ENCODE measurements at places on chromosomes 12 and 14. TPM values are rescaled to one million over a fixed set of nuclear protein-coding genes. Genes with fewer than 3 reads are reported as not detected.

Gene FAM222A
- total RNA-seq: 1.6 TPM

Gene ACOT6
- total RNA-seq: not detected

Gene NINJ2
- total RNA-seq: 0.69 TPM

Gene IFNG
- not detected for total RNA-seq

DNA sequence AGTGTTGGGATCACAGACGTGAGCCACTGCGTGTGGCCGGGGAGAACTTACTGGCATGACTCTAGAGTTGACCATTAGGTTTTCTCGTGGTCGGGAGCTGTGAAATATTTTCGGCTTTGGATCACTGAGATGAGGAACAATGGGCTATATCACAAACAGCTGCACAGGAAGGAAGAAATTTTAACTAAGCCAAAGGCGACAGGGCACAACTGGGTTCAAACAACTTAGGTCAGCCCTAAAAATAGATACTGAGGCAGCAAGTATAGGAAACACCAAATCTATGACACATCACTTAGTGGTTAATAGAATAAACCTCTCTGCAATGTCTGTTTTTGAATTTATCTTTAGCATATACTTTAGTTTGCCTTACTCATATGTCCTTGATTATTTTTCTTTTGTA, 162.9 kb downstream of the LRIG3 start:
- no peak for DNase-seq

DNA sequence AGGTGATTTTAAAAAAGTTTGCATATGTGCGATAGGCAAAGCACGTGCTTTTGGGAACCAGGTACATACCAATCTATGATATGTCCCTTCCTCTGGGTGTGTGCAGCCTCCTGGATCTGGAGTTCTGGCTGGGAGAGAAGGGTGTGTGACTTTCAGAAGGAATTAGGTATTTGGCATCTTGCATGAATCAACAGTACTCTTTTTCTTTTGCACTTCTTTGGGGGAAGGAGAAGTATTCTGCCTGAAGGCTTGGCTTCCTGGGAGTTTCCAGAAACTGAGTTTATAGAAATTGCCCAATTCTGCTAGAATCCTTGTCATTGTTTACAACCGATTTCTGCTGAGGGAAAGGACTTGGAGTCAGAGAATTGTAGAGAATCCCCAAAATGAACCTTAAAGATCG, 2.9 kb upstream of the CLMN start:
- no peak for DNase-seq

- no peak for DNase-seq
Observed at GRCh38 chr14:90785471-90785870, 30.8 kb downstream of the TTC7B start.

DNA sequence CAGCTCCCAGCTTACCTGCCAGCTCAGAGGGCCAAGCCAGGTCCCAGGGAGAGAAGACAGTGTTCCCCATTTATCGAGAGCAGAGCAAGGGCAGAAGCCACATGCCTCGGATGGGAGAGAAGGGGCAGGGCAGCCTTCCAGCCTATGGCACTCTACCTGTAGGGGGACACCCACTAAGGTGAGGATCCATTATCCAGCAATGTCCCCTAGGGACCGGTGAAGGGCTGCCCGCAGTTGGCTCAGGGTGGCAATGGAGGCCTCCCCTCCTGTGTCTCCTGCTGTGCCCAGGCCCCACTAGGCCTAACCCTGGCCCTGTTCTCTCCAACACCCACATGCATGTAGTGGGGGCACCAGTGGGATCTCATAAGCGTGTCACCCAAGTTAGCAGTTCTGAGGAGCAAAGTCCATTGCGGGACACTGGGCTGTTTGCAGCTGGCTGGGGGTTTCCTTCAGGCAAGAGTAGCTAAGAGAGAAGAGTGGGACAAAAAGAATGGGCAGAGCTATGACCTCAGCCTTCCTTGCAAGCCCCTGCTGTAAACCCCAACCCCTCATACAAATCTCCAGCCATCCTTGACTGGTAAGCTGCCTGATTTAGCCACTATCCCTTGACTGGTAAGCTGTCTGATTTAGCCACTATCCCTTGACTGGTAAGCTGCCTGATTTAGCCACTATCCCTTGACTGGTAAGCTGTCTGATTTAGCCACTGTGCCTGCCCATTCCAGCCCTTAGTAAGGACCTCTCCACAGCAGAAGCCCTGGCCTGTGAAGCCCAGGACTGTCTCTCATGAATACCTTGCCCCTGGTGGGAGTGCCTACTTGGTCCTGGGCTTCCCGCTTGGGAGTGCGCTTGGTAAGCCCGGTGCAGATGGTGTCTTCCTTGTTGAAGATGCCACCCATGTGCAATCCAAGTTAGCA, 5.2 kb upstream of the ASB2 start:
- no peak for DNase-seq

DNA sequence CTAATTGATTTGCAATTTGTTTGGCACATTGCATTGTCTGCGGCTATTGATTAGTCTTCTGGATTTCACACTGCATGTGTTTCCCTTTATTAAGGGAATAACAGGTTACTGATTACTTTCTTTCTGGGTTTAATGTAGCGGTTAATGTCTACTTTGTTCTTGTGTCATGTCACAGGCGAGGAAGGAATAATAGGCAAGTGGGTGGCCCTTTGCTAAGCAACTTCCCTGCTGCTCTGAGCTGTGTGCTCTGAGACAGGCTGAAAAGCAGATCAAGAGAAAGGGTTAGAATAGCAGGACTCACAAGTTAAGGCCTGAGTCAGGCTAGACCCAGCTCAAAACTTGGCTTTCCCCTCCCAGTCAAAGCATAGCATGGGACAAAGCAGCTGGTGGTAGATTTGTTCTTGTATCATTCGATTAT, 77.2 kb downstream of the NKX2-1 start:
- no peak for DNase-seq

DNA sequence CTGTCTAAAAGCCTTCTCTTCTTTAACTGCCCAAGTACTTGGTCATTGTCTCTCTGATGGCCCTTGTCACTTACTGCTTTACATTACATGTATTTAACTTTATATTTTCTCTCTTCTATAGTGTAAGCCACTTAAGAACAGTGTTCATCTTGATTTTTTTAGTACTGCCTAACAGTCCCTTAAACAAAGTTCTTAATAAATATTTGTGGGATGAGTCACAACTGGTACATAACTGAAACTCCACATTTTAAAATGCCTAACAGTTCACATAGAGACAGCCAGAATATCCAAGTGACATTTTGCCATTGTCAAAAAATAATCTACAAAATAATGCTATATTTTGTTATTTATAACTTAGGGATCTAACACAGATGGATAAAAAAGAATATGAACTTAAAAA, 146.6 kb downstream of the STXBP6 start:
- DNase-seq: no peak

GRCh38 chr14:98999901-99000300, 272.1 kb downstream of the BCL11B start:
- DNase-seq: no peak

- no peak for DNase-seq
Observed at GRCh38 chr12:13428538-13429265, 232.2 kb downstream of the EMP1 start.

- no peak for DNase-seq
Observed at GRCh38 chr12:13981990-13982389, 588 bp upstream of the GRIN2B start.

GRCh38 chr12:64526859-64527258, 74.9 kb downstream of the TBK1 start:
- no peak for DNase-seq

DNA sequence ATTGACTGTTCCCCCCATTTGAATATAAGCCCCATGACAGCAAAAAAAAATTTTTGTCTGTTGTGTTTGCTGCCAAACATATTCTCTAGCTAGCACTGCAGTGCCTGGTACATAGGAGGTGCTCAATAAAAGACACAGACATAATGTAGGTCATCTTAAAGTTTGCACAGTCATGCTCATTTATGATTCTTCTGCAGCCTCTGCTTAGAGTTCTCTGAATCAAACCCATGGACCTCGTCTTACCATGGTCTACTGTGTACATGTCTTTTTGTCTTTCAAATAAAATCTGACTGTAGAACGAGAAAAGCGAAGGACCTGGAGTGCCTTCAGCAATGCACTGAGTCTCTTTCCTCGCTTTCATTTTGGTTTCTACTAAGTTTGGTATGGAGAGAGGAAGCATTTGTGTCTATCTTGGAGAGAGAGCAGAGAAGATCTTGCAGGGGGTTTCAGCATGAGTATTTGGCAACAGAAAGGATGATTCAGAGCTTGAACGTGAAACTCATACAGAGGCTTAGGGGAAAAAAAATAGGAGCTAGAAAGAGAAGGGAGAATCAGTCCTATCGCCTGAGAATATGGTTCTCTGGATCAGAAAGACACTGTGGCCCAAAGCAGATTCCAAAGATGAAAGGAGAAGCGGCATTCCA, 38.8 kb upstream of the TMCC3 start:
- DNase-seq: no peak

DNA sequence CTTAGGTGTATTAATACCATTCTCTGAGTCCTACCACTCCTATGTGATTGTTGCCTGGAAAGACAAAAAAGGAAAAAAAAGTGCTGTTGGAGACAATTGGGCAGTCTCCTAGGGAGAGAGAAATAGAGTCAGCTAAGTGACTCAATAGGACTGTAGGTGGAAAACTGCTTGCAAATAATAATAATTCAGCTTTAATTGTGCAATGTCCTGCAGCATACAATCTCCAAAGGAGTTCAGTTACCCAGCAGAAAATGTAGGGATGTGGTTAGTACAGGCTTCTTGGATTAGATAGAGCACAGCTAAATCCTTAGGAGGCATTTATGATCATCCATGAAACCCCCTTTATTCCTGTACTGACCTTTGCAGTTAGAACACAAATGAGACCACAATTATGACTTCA, 3.0 kb upstream of the SRSF9 start:
- no peak for DNase-seq

GRCh38 chr12:2386566-2386965, 333.8 kb downstream of the CACNA1C start:
- no peak for DNase-seq

DNA sequence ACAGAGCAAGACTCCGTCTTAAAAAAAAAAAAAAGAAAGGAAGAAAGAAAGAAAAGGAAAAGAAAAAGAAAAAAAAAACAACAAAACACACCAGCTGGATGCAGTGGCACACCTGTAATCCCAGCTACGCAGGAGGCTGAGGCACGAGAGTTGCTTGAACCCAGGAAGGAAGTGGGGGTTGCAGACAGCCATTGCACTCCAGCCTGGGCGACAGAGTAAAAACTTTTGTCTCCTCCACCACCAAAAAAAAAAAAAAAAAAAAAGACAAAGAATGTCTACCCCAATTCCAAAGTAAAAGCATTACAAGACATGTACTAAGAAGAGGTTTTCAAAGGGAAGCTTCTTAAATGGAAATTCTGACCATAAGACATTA, 53.4 kb downstream of the HNRNPC start:
- no peak for DNase-seq

GRCh38 chr14:91349481-91350074, 68.0 kb downstream of the CCDC88C start:
- no peak for DNase-seq

DNA sequence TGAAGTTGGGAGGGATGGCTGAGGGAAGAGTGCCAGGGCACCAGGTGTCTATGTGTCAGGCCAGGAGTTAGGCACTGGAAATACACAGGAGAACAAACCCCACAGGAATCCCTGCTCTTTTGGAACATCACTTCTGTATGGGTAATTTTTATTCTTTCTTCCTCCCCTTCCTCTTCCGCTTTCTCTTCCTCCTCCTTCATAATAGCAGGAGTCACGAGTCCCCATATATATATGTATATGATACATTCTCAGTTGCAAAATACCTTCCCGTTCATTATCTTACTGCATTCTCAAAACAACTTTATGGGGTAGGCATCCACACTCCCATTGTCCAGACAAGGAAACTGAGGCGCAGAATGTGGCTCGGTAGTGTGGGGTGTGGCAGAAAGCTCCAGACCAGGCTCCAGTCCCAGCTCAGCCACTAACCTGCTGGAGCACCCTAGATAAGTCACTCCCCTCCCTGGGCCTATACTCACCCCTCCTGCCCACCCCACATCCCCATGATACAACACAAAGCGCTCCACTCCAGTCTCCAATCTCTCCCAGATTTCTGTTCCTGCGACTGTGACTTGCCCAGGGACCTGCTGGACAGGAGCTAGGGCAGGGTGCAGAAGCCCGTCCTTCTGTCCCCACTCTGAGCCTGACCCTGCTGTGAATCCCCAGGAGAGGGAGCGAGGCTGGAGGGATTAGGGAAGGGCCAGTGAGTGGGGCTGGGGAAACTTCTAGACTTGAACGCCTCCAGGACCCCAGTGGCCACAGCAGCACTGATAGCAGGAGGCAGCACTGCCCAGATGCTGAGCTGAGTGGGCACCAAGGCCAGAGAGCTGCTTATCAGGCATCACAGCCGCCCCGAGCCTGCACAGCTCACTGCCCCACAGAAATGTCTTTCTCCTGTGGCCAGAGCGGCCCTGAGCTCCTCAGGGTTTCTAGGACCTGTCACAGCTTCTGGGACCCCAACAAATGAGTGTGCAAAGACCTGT, 1.4 kb upstream of the AQP2 start:
- DNase-seq: no peak

- no peak for DNase-seq
Observed at GRCh38 chr14:71733210-71733883, 198.9 kb upstream of the RGS6 start.

- DNase-seq: no peak
Observed at GRCh38 chr14:95507174-95507573, 9.3 kb downstream of the SYNE3 start.

DNA sequence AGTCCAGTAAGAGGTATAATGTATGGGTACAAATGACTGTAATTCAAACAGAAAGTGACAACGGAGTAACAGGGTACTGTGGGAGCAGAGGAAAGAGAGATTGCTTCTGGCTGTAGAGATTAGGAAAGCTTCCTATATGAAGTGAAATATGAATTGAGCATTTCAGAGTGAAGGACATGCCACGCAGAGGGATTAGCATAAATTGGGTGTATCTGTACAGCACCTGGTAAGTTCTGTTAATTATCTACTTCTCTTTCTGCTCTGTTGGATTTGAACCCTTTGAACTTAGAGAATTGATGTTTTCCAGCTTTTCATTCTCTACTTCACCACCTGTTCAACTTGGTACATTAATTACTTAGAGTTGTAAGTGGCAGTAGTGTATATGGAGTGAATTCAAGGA, 8.8 kb downstream of the STK38L start:
- DNase-seq: no peak
